ENCODE measurements at places on chromosomes 1 and 21.
A peak's percentile ranks its signal among the peaks of the same experiment; 100 is the strongest.

GRCh38 chr1:40782371-40782956 lies 1.1 kb upstream of the KCNQ4 start:
- H3K27me3 ChIP-seq: peaks cover 9% of the 10 kb centered on the region
- H3K27ac ChIP-seq: no peak overlapping the region
- peak; percentile 56 for DNase-seq
- H3K4me1 ChIP-seq: no peaks in the 10 kb centered on the region

DNA sequence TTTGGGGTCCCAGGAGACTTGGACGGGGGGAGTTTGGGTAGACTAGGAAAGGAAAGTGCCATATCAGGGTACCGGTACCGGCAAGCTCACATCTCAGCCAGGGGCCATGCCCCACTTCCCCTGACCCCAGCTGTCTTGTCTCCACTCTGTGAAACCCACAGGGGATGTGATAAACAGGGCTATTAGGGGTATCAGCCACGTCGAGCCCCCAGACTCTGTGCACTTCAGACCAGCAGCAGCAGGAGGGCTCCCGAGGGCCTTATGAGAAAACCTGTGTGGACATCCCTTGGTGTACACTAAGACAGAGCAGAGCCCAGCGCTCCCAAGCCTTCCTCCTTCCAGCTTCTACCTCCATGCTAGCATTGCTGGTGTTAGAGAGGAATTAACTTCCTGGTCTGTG lies 46.3 kb downstream of the TNNT2 start:
- no peak overlapping the region for H3K4me3 ChIP-seq
- H3K36me3 ChIP-seq: no peaks in the 10 kb centered on the region
- no peak for DNase-seq

- peaks cover 14% of the 10 kb centered on the region for H3K36me3 ChIP-seq
- DNase-seq: peak; percentile 70
- H3K4me1 ChIP-seq: peaks cover 4% of the 10 kb centered on the region
- H3K4me3 ChIP-seq: peak overlapping the region; percentile 70
- H3K27ac ChIP-seq: no peak overlapping the region
Measured at GRCh38 chr1:1032424-1032823, 12.5 kb downstream of the AGRN start.

- H3K27me3 ChIP-seq: no peaks in the 10 kb centered on the region
- no peaks in the 10 kb centered on the region for H3K36me3 ChIP-seq
- H3K4me3 ChIP-seq: no peak overlapping the region
- no peaks in the 10 kb centered on the region for H3K4me1 ChIP-seq
Measured at GRCh38 chr1:206821493-206821892, 43.9 kb upstream of the IL20 start.

DNA sequence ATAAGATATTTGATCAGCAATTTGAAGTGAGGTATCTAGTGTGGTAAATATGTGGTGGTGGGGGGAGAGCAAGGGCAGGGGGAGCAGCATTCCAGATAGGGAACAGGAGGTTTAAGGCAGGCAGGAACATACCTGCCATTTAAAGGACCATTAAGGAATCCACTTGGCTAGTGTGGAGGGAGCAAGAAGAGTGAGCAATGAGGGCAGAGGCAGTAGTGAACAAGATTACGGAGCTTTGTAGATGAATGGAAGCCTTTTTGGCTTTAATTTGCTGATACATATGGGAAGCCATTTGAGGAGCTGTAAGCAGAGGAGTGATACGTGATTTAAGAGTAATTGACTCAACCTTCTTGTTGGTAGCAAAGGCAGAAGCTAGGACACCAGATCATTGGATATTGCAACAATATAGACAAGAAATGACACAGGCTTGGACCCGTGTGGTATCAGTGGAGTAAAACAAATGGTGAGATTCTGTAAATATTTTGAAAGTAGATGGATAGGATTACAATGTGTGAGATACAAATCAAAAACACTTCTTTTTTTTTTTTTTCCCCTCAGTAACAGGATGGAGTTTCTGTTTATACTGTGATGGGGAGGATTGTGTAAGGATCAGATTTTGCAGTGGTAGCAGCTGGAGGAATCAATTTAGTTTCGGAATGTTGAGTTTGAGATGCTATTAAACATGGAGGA lies 73.8 kb upstream of the B3GALT2 start:
- no peaks in the 10 kb centered on the region for H3K36me3 ChIP-seq
- no peaks in the 10 kb centered on the region for H3K27me3 ChIP-seq
- H3K4me1 ChIP-seq: no peaks in the 10 kb centered on the region
